ENCODE measurements at places on chromosomes 5 and 9.

GRCh38 chr5:143065185-143065965 lies 295.2 kb downstream of the ARHGAP26 start:
- no peak for DNase-seq

DNA sequence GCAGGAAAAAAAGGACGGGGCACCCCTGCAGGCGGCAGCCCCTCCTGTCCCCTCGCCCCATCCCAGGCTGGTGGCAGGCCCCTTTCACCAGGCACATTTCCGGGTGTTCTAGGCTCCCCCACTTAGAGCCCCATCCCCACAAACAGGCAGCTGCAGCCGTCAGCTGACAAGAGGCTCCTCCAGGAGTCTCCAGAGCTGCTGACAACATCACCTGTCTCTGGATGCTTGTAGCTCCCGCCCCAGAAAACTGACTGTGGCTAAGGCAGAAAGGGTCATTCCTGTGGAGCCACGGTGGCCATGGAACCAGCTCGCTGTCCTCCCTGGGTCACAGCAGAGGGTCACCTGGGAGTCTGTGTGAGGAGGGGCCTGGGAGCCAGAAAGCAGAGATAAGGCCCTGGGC lies 50.9 kb downstream of the HMCN2 start:
- no peak for DNase-seq

DNA sequence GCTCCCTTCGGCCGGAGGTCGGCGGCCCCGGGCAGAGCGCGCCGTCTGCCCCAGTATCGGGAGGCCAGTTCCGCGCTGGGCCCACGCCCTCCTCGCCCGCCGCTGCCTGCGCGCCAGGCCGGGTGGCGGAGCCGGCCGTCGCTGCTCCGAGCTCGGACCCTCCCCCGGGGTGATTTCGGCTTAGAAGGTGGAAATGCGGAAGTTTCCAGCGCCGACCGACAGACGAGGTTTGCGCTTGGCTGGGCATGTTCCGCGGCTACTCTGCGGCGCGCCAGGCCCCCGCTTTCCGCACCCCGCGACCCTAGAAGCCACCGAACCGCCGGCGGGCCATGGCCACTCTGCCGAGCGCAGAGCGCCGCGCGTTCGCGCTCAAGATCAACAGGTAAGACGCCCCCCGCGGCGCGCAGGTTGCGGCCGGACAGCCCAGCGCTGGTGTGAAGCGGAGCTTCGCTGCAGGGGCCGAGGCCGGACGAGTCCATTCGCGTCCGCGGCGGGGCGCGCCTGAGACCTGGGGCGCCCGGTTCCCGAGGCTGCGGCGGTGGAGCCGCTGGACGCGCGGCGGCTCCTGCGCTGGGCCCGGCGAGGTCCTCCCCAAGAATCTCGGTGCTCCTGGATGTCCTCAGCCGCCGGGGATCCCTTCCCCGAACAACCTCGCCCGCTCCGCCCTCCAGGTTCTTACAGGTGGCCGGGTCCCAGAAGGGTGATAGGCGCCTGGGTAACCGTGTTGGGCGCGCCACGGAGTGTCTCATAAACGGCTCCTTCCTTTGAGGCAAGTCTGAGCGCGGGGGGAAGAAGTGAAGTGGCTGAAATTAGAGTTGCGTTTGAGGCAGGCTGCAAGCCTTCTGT lies at the start of gene DOCK8:
TSS of gene DOCK8 (plus strand) at position 218 of the 846 bp plus-strand sequence. CDS start at position 330, 112 bp downstream.
- peak; percentile 62 for DNase-seq

DNA sequence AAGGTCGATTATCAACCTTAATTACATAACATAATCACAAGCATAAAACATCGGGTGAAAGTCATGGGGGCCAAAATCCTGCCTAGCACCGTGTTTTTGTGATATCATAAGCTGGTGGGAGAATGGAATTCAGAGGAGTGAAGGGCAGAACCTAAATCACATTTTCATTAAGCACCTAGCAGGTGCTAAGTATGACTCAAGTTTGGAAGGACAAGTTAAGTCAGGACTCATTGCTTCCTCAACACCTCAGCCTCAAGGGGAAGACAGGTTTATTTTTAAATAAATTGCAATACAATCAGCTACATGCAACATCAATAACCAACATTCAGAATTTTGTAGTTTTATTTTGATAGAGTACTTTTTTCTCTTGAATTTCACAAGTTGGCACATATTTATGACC lies 33.5 kb upstream of the GAS1 start:
- no peak for DNase-seq

- no peak for DNase-seq
Measured at GRCh38 chr9:130451509-130452388, 7.0 kb downstream of the ASS1 start.

DNA sequence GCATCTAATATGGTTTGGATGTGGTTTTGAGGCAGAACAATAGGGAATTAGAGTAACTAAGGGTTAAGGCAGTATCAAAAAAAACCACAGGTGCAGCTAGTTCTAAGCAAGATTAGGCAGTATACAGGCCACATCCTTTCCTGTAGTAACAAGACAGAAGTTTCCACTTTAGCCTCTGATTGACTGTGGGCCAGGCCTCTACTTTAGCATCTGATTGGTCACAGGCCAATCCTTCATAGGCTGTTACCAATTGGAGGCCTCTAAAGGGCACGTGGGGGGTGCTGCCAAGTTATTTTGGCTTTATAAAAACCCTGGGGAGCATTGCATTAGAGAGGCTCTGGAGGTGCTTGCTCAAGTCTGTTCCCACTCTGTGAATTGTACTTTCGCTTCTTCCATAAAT lies 144.1 kb upstream of the ST8SIA4 start:
- no peak for DNase-seq

GRCh38 chr5:98794414-98795080 lies 21.1 kb downstream of the RGMB start:
- DNase-seq: no peak

- DNase-seq: no peak
Measured at GRCh38 chr9:113223963-113224362, 2.6 kb downstream of the SLC31A1 start.

DNA sequence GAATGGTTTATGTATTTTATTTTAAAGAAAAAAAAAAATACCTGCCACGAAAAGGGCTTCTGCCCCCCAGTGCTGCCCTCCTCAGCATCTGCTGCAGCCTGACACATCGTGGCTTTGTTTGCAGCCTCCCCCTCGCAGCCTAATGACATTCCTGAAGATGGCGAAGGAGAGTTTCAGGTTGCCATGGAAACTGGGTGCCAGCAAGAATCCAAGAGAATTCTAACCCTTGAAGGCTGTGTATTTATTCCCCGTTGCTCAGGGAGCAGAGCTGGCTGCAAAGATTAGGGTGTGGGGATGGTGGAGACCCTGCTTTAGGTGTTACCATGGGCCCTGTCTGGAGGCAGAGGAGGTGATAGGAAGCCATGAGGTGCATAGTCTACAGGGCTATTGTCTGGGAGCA lies 126.6 kb downstream of the NSG2 start:
- DNase-seq: no peak

- DNase-seq: no peak
Measured at GRCh38 chr9:126752881-126753670, 51.8 kb upstream of the ZBTB43 start.

GRCh38 chr5:150485693-150486401 lies 22.1 kb upstream of the NDST1 start:
- DNase-seq: peak; percentile 26

DNA sequence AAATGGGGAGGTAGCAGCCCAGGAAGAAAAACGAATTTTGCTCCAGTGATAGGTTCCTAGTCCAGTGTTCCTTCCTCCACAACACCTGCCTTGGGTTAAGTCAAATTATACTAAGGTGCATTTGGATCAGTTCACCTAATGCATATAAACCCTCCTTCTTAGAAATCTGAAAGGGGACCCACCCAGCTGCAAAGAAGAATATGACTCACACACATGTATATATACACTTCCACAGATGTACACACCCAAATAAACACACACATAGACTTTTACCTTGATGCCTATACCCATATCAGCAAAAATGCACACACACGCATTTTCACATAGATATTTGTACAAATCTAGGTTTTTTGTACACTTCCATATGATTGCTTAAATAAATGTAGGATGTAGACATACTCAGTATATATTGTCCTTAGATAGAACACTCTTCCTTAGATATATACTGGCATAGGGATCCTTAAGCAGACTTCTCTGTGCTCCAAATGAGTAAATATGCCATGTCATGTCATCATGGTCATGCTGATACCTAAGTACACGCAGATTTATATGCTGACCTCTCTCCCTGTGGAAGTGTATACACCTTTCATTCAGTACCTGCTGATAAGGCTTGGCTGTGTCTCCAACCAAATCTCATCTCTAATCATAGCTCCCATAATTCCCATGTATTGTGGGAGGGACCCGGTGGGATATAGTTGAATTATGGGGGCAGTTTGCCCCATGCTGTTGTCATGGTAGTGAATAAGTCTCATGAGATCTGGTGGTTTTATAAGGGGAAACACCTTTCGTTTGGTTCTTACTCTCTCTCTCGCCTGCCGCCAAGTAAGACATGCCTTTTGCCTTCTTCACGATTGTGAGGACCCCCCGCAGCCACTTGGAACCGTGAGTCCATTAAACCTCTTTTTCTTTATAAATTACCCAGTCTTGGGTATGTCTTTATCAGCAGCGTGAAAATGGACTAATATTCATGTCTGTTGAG lies 10.2 kb downstream of the ADRB2 start:
- DNase-seq: no peak

DNA sequence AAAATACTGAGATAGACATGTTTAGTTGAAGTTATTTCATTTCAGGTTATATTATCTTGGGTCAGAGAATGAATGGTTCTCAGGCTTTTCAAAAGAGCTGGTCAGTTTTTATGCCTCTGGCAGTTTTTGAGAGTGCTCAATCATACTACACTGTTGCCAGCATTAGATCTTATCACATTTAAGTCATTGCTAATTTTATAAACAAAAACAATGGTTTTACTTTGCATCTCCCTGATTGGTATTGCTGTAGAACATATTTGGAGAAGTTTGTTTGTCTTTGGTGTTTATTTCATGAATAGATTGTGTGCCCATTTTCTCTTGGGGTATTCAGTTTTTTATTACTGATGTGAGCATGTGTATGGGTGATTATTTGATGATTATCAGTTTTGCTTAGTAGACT lies 1.5 kb downstream of the CATSPER3 start:
- DNase-seq: no peak

DNA sequence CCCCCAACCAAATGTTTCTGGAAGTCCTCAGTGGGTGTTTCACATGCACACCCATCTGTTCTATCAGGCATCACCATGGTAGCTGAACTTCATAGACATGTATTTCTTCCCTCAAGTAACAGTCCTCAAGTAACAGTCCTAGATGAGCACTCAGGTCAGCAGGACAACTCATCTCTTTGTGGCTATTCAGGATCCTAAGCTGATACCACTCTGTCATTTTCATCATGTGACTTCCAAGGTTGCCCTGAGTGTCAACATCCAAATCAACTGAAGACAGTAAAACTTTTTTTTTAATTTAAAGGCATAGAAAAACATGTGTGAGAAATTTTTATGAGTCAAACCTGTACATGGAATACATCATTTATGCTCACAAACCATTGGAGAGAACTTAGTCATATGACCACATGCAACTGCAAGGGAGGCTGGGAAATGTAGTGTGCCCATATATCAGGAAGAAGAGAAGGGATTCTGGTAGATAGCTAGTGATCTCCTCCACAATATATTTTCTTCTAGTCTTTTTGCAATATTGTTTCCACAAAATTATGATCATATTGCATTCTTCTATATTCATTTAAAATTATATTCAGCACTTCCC lies 64.2 kb upstream of the FST start:
- DNase-seq: no peak

GRCh38 chr9:27365707-27366376 lies 68.9 kb upstream of the EQTN start:
- no peak for DNase-seq

- DNase-seq: no peak
Measured at GRCh38 chr9:130498918-130499698, 54.3 kb downstream of the ASS1 start.

GRCh38 chr5:178424810-178425177 lies 165.4 kb downstream of the COL23A1 start:
- no peak for DNase-seq

DNA sequence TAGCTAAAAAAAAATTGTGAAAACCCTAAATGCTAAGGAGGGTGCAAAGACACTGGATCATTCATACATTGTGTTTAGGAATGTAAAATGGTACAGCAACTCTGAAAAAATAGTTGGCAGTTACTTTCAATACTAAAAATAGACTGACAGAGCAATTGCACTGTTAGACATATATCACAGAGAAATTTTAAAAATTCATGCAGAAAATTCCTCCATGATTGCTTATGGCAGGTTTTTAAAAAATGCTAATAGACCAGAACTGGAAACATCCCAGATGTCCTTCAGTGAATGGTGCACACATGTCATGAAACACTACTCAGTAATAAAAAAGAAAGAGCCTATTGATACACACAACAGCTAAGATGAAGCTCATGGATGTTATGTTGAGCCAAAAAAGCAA lies 349.8 kb upstream of the DAB2 start:
- DNase-seq: no peak

DNA sequence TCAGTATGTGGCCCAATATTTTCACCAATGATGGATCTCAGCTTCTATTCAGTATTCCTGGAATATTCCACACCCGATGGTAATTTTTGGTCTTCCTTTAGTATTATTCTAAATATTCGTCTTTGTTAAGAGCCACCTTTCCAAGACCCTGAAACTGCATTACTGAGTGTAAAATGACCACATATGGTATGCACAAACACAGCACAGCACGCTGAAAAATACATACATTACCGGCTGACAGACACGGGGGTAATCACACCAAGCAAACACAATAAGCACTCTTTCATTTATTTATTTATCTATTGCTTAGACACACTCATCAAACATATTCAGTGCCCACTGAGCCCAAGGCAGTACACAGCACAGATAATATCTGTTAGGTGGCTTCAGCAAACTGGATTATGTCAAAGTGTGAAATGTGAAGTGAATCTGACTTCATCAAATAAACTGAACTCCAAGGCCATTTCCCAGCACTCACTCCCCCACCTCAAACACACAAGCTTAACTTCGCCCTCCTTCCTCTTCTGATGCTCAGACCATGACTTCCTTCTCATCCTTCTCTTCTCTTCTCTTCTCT lies 1637.8 kb upstream of the C9orf72 start:
- no peak for DNase-seq

GRCh38 chr9:137412431-137412830 lies 10.5 kb downstream of the EXD3 start:
- DNase-seq: no peak

All from activated CD4-positive, alpha-beta T cell treated with anti-CD3 and anti-CD28 coated beads for 4 hours (primary cell).